ENCODE measurements at places on chromosomes 1 and 21.

DNA sequence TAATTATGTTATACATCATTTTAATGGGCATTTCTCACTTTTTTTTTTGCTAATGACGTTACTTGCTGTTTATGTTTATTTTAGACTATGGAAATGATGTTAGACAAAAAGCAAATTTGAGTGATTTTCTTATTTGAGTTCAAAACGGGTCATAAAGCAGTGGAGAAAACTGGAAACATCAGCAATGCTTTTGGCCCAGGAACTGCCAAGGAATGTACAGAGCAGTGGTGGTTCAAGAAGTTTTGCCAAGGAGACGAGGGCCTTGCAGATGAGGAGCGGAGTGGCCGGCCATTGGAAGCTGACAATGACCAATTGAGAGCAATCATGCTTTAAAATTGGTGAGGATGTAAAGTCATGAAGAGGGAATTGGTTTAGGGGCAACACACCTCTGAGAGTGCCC, 32.1 kb upstream of the KCNE2 start:
- no peak for DNase-seq

- DNase-seq = peak; percentile 51
Measured at GRCh38 chr1:113976609-113977278, 2.5 kb upstream of the OLFML3 start.

- DNase-seq = no peak
Measured at GRCh38 chr1:221611656-221612046, 130.2 kb downstream of the DUSP10 start.

- no peak for DNase-seq
Measured at GRCh38 chr1:228006786-228007048, at the start of gene WNT3A. Gene WNT3A (plus strand): TSS chr1:228006998. CDS start chr1:228007129, 131 bp downstream.

DNA sequence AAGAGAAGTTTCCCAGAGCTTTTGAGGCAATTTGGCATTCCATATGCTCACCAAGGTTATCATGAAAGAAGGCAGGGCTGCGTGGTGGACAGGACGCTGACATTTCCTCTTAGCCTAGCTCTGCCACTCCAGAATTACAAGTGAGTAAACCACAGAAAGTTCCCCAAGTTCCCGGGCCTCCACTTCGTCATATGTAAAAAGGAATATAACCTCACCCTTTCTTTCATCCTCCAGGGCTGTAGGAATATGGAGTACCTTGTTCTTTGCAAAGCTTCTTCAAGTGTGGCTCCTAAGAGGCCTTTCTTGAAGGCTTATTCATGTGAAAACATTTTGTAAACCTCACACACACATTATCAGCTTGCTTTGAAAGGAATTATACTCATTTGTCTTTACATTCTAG, 210.2 kb downstream of the GREM2 start:
- peak; percentile 48 for DNase-seq

DNA sequence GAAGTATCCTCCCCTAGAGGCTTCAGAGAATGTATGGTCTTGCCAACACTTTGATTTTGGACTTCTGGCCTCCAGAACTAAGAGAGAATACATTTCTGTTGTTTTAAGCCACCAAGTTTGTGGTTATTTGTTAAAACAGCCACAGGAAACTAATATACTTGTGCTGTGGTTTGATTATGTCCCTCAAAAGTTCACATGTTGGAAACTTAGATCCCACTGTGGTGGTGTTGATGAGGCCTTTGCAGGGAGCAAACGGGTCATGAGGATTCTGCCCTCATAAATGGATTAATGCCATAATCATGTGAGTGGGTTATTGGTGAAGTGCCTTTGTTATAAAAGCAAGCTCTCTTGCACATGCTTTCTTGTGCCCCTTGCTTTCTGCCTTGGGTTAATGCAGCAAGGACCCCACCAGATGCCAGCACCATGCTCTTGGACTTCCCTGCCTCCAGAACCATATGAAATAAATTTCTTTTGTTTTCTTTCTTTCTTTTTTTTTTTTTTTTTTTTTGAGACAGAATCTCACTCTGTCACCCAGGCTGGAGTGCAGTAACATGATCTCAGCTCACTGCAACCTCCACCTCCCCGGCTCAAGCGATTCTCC, 157.3 kb downstream of the CLIC6 start:
- no peak for DNase-seq

DNA sequence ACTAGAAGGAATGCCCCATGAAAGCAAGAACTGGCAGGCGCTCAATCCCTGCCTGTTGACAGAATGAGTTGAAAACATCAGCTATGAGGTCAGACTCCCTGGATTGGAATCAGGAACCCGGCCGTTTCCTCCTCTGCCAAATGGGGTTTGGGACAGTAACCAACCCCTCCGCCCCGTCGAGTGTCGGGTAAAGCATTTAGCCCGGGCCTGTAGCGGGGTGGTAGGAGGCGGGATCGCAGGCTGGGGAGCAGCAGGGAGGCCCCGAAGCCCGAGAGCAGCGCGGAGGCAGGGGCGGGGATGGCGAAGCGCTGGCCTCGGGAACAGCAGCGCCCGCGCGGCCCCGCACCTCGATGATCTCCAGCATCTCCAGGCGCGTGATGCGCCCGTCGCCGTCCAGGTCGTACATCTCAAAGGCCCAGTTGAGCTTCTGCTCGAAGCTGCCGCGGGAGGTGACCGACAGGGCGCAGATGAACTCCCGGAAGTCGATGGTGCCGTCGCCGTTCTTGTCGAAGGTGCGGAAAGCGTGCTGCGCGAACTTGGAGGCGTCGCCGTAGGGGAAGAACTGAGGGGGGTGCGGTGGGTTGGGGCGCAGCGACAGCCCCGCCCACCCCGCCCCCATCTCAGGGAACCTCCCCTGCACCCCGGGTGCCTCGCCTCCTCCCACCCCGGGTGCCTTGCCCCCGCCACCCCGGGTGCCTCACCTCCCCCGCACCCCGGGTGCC, 7.5 kb downstream of the HPCAL4 start:
- no peak for DNase-seq

DNA sequence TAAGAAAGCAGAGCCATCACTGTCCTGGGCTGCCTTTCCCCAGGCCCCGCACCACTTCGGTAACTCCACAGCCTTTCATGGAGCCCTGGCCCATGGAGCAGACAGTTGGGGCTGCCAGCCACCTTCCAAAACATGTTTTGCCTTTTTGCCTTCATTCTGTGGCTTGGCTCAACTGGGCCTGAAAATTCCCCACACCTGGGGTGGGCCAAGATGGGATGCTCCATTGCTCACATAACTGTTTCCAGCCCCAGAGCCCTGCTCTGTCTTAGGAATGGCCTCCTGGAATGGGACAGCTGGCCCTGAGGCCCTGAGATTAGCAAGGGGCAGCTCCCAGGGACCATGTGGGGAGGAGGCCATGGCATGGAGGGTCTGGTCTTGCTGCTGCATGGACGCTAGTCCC, 10.9 kb upstream of the PRELP start:
- no peak for DNase-seq

- peak; percentile 32 for DNase-seq
Measured at GRCh38 chr1:170929412-170929834, 5.9 kb upstream of the MROH9 start.

DNA sequence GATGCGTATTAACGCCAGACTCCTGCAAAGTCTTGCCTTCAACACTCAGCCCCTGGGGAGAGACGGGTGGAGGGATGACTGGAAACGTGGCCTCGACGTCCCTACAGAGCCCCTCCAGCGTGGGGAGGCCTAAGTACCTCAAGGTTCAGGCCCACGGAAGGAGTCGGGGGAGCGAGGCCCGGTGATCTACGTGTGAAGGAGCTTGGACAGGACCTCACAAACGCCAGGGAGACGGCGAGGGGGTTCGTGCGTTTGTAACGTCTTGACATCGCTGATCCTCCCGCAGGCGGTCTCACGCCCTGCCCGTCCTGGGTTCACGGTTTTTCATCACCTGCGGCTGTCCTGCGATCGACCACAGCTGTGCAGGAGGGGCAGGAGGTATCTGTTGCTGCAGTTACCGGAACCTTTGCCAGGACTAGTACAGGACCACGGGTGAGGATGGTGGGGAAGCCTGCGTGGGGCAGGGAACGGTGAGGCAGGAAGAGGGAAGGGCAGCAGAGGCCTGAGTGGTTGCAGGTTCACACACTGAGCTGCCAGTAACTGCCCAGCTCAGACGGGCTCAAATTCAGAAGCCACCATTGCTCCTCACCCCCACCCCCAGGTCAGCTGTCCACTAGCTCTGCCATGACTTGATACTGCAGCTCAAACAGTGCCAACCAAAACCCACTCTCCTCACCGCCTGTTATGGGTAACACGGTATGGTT, 889 bp upstream of the CCNL2 start:
- DNase-seq = peak; percentile 10

DNA sequence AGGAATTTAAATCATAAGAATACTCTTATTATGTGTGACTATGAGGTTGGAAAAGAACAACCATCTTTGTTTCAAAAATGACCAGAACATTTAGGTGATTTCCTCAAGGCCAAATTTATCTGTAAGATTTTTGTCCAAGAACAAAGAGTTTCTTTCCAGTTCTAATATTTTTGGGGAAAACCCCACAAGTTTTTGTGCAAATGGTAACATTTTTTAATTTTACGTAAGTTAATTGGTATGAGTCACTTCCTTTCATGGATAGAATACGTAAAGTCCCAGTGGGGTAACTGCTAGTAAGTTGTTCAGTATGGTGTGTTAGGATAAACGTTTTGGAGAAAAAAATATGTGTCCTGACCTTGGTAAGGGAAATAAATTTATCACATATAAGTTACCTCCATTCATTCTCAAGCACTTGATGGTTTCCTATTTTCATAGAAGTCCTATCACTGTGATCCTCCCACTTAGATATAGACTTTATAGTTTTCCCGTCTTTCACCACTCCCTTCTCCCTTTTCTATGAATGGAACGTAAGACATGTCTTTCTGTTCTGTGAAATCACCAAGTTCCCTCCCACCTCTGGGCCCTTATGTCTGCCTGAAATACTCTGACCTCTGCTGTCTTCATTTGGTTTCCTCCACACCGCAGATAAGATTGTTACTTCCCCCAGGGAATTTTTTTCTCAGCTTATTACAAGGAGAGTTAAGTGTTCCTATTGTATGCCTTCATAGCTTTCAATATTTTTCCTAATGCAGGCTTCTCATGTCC, 34.9 kb upstream of the TSNAX start:
- DNase-seq = no peak

DNA sequence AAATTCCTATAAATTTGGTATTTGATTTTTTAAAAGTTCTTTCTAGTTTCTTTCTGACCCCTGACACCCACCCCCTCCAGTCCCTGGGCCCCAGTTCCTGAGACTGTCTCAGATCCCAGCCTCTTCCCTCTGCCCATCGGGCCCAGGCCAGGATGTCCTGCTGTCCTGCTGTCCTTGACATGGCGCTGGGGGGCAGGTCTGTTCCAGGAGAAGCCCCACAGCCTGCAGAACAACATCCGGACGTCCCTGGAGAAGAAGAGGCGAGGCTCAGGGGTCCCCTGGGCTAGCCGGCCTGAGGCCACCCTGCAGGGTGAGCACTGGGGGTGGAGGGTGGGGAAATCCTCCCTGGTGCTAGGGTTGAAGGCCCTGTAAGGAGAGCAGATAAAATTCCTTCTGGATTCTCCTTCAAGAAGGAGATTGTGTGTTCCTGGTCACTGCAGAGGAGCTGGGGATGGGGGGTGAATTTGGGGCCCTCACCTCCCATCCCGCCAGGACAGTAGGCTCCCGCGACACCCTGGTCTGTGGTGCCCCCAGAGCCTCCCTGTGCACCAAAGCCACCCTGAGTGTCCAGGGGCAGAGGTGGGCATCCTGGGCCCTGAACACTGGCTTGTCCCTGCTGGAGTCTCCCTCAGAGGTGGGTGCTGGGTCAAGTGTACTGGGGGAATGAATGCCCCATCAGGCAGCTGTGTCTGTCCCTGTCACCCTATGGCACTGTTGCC, 45.0 kb downstream of the DISP3 start:
- DNase-seq = no peak

- DNase-seq = peak; percentile 100
Measured at GRCh38 chr21:42047821-42048613, 23.1 kb upstream of the UMODL1 start.

DNA sequence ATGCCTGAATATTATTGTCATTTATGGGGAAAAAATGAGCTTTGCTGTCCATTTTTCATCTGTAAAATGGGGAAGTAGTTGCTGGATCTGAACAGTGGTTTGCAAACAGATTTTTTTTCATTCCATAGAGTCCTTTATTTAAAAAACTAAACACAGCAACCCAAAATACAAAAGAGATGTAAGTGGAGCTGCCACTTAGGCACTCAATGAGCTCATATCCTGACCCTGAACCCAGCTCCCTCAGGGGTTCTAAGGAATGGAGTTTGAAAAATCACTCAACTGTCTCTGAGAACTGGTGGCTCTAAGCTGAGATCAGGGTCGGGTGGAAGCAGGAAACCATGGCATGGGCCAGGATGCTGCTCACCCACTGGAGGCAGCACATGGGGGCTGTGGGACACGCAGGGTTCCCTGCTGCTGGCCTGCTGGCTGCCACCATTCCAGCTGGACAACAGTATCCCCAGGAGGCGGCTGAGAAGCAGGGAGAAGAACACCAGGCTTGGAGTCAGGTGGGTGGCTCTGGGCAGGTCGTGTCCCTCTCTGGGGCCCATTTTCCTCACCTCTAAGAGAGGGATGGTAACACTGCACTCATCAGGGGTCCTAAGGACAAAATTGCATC, 9.6 kb upstream of the ECE1 start:
- DNase-seq = no peak

- DNase-seq = no peak
Measured at GRCh38 chr1:83741770-83742169, 257.2 kb downstream of the TTLL7 start.

DNA sequence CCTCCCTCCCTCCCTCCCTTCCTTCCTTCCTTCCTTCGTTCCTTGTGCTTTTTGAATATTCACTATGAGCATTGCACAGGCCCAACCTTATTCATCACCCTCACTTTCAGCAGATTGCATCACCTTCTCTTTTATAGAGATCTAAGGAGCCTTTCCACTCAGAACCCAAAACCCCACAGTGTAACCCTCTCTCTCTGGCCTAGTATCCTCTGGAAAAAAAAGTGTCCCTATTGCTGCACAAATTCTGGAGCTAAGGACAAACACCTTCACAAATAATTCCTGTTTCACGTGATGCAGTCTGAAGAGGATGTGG, 25.6 kb downstream of the OR10J5 start:
- DNase-seq = no peak

- peak; percentile 30 for DNase-seq
Measured at GRCh38 chr1:178098262-178098661, 4.4 kb downstream of the RASAL2 start.

- DNase-seq = peak; percentile 30
Measured at GRCh38 chr1:173954179-173954578, 37.1 kb upstream of the SERPINC1 start.

GRCh38 chr1:65469126-65469888, 48.8 kb downstream of the LEPR start:
- DNase-seq = peak; percentile 9

- no peak for DNase-seq
Measured at GRCh38 chr1:7680955-7681268, 90.2 kb upstream of the VAMP3 start.

GRCh38 chr1:160707236-160708064, 4.2 kb downstream of the CD48 start:
- DNase-seq = no peak

GRCh38 chr1:171911506-171911905, 70.2 kb downstream of the DNM3 start:
- DNase-seq = no peak

DNA sequence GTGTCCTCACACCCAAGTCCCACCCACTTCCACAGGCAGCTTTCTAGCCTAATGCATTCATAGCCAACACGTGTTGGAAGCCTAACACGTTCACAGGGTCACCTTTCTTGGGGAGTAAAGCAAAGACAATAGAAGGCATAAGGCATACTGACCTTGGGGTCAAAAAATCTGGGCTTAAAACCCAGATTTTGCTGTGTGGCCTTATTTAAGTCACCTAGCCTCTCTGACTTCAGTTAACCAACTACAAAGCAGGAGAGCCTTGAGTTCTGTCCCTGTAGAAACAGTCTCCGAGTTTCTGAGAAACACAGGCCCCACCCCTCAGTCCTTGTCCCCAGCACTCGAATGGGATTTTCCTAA, 1.4 kb downstream of the TNNT2 start:
- DNase-seq = no peak

- DNase-seq = no peak
Measured at GRCh38 chr1:230632273-230632873, 9.9 kb upstream of the COG2 start.

All from astrocyte (in vitro differentiated cells and primary cell).